ENCODE measurements at places on chromosomes 4 and X. TPM values are rescaled to one million over a fixed set of nuclear protein-coding genes. Genes with fewer than 3 reads are reported as not detected.

FATE1 gene
- 0.36 TPM for total RNA-seq

ADH4 gene
- 1.8 TPM for total RNA-seq

PTTG2 gene
- total RNA-seq: 1.1 TPM

STPG2 gene
- 1.5 TPM for total RNA-seq

TBC1D8B gene
- 12.2 TPM for total RNA-seq

S100G gene
- not detected for total RNA-seq

HTRA3 gene
- 23.7 TPM for total RNA-seq

ZFP92 gene
- 0.85 TPM for total RNA-seq

AKAP4 gene
- total RNA-seq: not detected

ABLIM2 gene
- 44.4 TPM for total RNA-seq

AMBN gene
- not detected for total RNA-seq

ING2 gene
- 13.6 TPM for total RNA-seq

CA5B gene
- 35.9 TPM for total RNA-seq

TMEM154 gene
- 3.7 TPM for total RNA-seq

PCDH19 gene
- 16.4 TPM for total RNA-seq

ZRSR2 gene
- total RNA-seq: 17.7 TPM

CLTRN gene
- total RNA-seq: 0.45 TPM

CFP gene
- 7.3 TPM for total RNA-seq

AFM gene
- total RNA-seq: not detected

RASSF6 gene
- not detected for total RNA-seq

GLRA2 gene
- 0.22 TPM for total RNA-seq

ZDHHC15 gene
- 3.3 TPM for total RNA-seq

EVC2 gene
- total RNA-seq: 12.5 TPM

AVPR2 gene
- 5.6 TPM for total RNA-seq

MTTP gene
- 0.49 TPM for total RNA-seq

BEX4 gene
- 38.9 TPM for total RNA-seq

ZNF185 gene
- 26.9 TPM for total RNA-seq
